ENCODE measurements at places on chromosomes 6 and 20.

DNA sequence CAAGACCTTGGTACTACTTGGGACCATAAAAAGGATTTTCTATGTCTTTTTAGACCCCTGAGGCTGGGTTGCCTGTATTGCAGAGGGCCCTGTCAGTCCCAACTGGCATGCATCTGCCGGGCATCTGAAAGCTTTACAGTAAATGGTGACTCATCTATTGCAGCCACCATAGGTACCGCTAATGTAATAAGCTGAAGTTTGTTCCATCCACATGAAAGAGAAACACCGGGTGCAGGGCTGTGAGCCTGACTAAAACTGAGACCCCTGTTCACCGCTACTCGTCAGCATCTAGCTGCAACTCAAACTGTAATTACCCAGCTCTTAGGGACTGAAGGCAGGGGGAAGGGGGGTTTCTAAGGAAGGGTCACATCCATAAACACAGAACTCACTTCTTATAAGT, 49.5 kb downstream of the TRERF1 start:
- no peak for DNase-seq

DNA sequence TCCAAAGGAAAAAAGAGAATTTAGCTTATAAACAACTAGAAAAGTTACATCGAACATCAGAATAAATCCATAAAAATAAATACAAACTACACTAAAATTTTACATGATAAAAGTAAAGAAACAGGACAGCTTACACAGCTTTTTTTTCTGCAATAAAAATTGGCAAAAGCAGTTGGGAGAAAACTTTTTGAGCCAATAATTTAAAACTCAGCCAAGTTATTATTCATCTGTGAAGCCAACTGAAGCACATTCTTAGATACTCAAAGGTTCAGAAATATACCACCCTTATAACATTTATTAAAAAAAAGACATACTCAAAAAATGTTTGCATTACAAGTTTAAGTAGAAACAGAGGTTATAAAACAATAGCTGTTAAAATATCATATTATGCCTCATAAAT, 23.7 kb upstream of the RSPO3 start:
- no peak for DNase-seq

DNA sequence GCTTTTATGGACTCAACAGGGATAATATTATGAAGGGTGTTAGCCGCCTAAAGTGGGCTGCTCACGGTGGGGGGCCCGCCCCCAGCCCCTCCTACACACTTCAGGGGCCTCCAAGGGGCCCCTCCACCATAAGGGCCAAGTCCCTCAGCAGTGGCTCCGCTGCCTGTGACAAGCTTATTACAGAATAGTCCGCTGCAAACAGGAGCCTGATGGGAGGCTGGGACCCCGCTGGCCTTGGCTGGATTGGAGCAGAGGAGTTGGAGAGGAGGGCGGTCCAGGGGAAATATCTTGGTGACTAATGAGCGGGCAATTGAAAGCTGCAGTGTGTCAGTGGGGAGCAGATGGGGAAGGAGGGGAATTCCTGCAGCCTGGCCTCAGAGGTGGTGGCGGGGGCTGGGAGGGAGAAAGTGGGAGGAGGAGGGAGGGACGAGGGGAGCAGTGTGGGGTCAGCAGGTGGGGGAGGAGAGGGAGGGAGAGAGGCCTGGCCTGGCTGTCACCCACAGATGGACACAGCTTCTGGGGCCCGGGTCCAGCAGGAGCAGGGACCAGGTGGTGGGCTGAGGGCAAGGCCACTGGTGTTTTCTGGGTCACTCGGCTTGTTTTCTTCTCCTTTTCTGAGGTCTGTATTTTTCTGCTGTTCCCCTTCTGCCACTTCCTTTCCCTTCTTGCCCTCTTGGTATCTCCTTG, 57.6 kb upstream of the FOXP4 start:
- DNase-seq: no peak

- no peak for DNase-seq
Observed at GRCh38 chr6:134056046-134056445, 3.6 kb upstream of the SLC2A12 start.

DNA sequence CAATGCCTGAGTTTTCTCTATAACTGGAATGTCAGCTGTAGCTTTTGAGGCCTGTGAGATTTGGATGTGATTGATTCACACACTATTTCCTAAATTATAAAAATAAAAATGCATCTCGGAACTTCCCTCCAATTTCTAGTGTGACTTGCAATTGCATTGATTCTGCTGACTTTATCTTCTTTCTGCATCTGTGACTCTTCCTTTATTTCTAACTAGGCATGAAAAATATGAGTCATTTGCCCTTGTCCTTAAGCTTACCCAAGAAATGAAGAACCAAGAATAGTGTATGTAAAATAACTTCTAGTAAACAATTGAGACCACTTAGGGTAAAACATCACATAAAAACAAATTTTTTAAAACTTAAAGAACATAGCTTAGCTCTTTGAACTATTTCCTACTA, 12.9 kb downstream of the OR2J2 start:
- no peak for DNase-seq

DNA sequence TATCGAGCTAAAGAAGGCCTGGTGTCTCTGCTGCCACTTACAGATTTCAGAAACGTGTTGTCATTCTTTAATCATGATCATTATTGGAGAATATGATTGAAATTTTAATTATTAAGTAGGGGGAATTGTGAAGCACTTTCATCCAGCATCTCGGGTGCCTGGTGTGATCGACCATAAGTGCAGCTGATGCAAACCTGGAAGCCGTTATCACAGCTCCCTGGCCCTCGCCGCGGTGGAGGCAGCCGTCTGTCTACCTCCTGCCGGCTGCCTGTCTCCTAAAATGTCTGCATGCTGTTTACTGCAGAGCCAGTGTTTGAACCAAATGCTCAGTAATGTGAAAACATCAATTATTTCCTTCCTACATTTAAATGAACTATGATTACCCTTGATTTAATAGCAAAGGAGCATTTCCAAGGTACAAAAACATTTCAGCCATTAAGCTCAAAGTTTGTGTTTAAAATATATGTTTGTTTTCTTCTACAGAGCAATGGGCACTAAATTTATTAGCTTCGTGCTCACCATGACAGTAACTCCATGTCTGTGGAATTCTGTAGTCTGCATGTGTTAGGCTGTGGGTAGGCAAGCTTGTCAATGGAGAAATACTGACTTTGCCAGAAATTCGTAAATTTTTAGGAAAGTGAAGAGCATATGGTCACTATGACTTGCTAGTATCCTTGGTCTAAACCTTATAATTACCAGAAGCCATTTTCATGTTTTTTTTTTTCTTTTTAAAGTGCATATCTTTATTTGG, 184.5 kb upstream of the AGPAT4 start:
- DNase-seq: no peak

DNA sequence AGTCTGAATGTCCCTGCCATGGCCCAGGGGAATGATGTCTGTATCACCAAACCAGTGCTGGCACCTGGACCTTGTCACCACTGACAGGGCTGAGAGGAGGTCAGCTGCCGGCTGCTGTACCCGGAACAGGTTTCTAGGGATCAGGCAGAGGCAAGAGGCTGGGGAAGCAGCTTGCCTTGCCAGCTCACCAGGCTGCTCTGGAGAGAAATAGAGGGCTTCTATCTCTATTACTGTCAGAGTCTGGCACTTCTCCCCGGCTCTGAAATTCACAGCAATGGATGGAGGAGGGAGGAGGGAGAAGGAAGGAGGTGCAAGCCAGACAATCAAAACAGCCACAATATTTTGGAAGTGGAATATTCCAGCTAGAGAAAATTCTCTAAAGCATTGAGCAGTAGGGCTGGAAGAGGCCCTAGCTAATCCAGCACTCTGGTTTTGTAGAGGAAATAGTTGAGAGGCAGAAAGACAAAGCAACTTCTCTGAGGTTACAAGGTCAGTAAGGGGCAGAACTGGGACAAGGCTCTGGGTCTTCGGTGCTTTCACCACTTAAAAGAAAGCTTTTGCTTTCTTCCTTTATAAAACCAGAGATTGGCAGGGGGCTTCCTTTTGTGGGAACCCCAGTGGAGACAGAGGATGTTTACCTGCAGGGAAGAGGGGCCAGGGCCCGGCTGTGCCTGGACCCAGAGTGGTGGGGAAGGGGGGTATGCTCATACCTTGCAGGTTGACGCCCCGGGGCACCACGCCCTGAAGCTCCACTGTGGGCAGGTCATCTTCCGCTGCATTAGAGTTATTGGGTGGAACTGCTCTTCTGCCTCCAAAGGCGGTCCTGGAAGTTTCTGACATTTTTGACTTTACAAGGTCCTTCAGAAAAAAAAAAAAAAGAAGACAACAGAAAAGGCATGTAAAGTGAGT, 2.4 kb downstream of the F13A1 start:
- no peak for DNase-seq

DNA sequence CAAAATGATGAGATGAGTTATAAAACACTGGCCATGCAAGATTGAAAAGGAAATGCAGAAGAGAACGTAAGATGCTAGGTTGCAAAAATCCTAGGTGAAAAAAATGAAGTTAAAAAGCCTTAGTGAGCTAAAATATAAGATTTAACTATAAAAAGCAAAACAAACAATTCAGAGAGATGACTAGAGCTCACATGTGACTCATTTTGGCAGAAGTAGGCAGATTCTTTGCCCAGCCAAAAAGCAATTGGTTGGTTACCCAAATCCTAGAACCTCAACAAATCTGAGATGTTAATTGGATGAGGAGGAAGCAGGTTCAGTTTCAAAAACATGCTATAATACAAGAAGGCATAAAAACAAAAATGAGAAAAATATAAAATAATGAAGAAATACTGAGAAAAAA, 249.1 kb downstream of the OGFRL1 start:
- no peak for DNase-seq
